Lung microvascular endothelial cell (primary cell): ENCODE measurements at places on chromosomes 1 and 21. TPM values are rescaled to one million over a fixed set of nuclear protein-coding genes. Genes with fewer than 3 reads are reported as not detected.

The PDZK1IP1 gene
- not detected in 2 replicates for total RNA-seq

The DNALI1 gene
- 0.20 and 0.22 TPM in 2 replicates for total RNA-seq

The RASAL2 gene
- total RNA-seq: 11.8 and 13.1 TPM in 2 replicates

The DIO1 gene
- not detected in 2 replicates for total RNA-seq

The ARV1 gene
- total RNA-seq: 8.5 and 9.5 TPM in 2 replicates

The FAM163A gene
- under 0.01 and 0.22 TPM in 2 replicates for total RNA-seq

The HFM1 gene
- total RNA-seq: 0.20 and 0.22 TPM in 2 replicates

The LCK gene
- total RNA-seq: under 0.01 TPM in 2 replicates

The CGN gene
- under 0.01 and 0.40 TPM in 2 replicates for total RNA-seq

The CSF3R gene
- total RNA-seq: not detected in 2 replicates
